Stimulated activated CD4-positive, alpha-beta T cell treated with anti-CD3 and anti-CD28 coated beads, Interleukin-15, amount 100 ng/mL, for 24 hours (primary cell): ENCODE measurements at places on chromosomes 12 and 14.

DNA sequence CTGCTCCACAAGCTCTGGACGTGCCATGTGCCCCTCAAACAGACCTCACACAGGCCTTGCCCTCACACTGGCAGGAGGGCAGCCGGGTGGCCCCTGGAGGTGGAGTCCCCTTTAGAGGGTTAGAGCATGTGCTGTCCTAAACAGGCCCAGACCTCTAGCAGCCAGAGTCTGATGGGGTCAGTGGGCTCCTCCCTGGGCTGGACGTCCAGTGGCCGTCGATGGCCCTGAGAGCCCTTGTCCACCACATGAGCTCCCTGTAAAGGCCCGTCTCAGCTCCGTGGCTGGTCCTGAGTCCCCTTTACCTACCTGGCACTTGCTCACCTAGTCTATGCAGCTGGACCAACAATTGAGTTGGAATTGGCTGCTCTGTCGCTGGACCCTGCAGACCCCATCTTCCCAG is 3.8 kb downstream of the TMEM179 start:
- DNase-seq: no peak

DNA sequence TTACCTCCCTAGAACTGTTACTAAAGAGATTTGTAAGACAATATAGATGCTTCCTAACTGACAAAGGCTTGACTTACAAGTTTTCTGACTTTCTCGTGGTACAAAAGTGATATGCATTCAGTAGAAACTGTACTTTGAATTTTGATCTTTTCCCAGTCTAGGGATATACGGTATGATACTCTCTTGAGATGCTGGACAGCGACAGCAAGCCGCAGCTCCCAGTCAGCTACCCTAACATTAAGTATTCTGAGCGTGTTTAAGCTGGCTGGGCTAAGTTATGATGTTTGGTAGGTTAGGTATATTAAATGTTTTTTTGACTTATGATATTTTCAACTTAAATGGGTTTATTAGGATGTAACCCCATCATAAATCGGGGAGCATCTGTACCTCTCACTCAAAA is 55.2 kb upstream of the CDKL1 start:
- DNase-seq: no peak

DNA sequence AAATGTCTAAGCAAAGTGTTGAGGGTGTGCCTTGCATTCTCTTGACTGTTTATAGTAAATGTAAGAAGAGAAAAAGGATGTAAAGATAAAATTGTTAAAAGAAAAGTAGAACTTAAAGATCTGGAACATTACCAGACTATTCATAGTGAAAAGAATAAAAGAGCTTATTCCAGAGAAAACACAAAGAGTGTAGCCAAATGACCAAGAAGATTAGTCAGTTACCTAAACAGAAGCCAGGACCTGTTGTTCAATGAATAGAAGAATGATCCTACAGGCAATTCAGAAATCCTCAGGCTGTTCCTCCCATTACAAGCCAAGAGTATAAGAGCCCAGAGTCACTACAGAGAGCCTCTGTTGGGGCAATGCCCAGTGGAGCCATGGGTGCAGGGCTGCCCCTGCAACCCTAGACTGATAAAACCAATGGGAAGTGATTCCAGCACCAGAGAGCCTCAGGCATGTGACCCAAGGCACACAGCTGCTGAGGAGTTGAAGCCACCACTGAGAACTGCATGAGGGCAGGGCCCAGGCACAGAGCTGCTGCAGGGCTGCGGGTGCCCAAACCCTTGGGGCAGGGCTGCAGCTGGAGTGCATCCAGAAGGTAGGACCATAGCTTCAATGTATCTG is 91.1 kb upstream of the SLC38A4 start:
- DNase-seq: no peak

GRCh38 chr12:79886917-79887519 is 47.9 kb downstream of the PPP1R12A start:
- DNase-seq: no peak

GRCh38 chr12:104154806-104155205 is 16.8 kb upstream of the NFYB start:
- DNase-seq: no peak

- DNase-seq: peak; percentile 8
These were observed 46.8 kb upstream of the PCED1B start for GRCh38 chr12:47032644-47033043.

- no peak for DNase-seq
These were observed 42.0 kb upstream of the CHPT1 start for GRCh38 chr12:101655393-101655792.

GRCh38 chr14:52447236-52447635 is 105.1 kb downstream of the TXNDC16 start:
- DNase-seq: no peak

DNA sequence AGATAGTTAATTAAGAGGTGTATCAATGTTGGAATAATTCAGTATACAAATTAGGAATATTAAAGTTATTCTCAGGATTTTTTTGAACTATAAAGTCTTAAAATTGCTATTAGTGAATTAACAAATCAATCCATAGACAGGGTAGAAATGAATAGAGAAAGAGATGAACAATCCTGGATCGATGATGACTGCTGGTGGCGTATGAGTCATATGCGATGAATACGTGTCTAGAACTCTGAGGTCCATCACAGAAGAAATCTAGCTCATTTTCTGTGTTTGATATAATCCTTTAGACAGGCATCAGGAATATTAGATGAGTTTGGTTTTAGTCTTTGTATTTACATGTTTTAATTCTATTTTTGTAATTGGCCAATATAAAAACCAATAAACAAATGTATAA is 85.4 kb upstream of the RTL1 start:
- no peak for DNase-seq

- DNase-seq: peak; percentile 74
These were observed 136.5 kb upstream of the MYL2 start for GRCh38 chr12:111056618-111057521.

- peak; percentile 31 for DNase-seq
These were observed at the start of gene ADCY6 for GRCh38 chr12:48788854-48789775. Gene ADCY6 (minus strand): TSS chr12:48789089. CDS start chr12:48783434, 5,655 bp downstream.

- DNase-seq: no peak
These were observed 103.5 kb downstream of the METTL25 start for GRCh38 chr12:82461836-82462235.

GRCh38 chr12:4293299-4293965 is 19.9 kb downstream of the CCND2 start:
- peak; percentile 70 for DNase-seq

- peak; percentile 39 for DNase-seq
These were observed 498 bp downstream of the PIANP start for GRCh38 chr12:6699989-6700645.

DNA sequence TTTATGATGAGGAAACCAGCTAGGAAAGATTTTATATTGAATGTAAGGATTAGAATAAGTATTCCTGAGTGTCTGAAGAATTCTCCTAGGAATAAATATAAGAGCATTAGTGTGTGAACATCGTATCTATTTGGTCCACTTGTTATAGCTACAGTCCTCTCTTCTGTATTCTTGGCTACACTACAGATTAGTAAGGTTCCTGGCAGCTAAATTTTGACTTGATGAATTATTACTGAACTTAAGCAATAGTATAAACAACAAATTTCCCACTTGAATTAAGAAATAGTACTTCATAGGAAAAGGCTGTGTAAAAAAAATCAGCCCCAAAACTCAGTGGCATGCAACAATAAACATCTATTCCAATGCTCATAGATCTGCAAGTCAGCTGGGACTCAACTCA is 138.4 kb upstream of the G2E3 start:
- DNase-seq: no peak

DNA sequence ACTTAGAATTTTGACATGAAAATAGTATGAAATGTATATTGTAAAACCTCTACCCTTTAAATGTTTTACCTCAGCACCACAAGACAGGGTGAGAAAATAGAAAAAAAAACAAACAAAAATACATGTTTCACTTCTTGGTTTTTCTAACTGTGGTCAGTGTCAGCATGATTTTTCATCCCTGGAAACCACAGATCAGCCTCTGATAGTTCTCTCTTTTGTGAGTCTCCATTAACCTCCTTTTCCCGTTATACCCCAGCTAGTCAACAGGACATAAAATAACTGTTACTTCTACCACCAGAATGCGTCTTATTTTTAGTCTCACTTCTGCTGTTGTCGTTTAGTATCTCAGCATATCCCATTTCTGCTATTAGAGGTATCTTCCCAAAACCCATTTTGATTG is 48.3 kb upstream of the KCNMB4 start:
- no peak for DNase-seq
